Kidney capillary endothelial cell (primary cell): ENCODE measurements at places on chromosomes 4 and X.

DNA sequence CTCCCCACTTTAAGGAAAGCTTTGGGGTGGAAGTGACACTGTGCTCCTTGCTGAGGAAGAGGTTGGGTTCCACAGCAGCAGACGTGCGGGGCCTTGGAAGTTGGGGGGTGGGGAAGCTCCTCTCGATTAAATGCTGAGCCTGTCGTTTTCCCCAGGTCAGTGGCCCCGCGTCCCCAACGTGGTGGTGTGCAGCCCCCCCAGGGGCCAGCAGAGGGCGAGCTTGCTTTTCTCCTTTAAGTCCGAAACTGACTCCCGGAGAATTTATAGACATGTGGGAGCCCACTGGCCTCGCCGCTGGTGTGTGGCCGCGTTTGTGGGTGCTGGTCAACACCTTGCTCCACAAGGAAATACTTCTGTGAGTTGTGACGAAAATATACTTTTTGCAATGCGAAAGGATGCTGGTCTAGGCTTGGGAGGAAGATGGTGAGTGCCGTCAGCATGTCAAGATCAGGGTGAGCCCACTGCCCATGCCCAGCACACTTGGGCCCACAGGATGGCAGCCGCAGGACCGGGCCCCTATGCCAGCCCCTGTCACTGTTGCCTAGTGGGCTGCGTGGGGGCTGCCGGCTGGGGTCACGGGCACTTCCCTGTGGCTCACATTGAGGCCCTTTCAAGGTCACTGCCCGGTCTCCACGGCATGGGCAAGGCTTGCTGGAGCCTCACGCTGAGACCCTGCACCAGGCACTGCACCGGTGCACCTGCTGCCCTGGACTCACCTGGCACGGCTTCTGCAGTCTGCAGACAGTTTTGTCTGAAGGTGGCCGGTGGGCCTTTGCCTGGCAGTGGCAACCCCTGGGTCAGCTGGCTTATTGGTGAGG is 9.4 kb downstream of the UVSSA start:
- peak; percentile 58 for DNase-seq

GRCh38 chr4:106266201-106266600 is 49.8 kb downstream of the TBCK start:
- peak; percentile 64 for DNase-seq

DNA sequence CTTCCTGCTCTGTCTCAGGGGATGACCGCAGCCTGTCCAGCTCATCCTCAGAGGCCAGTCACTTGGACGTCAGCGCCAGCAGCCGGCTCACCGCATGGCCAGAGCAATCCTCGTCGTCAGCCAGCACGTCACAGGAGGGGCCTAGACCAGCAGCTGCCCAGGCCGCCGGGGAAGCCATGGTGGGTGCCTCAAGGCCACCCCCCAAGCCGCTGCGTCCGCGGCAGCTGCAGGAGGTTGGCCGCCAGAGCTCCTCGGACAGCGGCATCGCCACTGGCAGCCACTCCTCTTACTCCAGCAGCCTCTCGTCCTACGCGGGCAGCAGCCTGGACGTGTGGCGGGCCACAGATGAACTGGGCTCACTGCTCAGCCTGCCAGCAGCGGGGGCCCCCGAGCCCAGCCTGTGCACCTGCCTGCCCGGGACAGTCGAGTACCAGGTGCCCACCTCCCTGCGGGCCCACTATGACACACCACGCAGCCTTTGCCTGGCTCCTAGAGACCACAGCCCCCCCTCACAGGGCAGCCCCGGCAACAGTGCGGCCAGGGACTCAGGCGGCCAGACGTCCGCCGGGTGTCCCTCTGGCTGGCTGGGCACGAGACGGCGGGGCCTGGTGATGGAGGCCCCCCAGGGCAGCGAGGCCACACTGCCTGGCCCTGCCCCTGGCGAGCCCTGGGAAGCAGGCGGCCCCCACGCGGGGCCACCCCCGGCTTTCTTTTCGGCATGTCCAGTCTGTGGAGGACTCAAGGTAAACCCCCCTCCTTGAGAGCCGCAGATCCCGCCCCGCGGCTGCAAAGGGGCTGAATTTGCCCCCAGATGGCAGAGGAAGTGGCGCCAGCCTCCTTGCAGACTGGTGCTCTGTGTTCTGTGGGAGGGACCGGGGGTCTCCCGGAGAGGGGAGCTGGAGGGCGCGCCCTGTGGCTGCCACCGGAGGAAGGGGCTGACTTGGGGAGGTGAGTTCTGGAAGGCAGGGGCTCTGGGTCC is 29.9 kb downstream of the DOK7 start:
- DNase-seq: no peak

GRCh38 chr4:121168446-121169281 is 4.5 kb upstream of the TNIP3 start:
- no peak for DNase-seq

DNA sequence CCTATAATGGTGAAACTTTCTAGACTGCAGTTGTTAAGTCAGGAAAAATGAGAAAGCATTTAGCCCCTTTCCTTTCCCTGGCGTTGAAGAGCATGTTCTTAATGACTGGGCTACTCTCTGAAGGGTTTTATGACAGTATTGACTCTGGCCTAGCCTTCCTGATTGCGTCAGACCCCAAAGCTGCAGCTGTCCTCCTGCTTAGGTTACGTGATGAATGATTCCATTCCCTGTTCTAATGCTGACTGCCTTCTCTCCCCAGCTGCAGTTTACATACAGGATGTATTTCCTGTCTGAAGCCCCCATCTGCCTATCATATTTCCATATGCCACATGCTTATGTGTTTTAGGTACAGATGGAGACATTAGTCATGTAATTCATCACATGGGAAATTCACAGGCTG is 105.8 kb upstream of the EGFL6 start:
- DNase-seq: peak; percentile 74

DNA sequence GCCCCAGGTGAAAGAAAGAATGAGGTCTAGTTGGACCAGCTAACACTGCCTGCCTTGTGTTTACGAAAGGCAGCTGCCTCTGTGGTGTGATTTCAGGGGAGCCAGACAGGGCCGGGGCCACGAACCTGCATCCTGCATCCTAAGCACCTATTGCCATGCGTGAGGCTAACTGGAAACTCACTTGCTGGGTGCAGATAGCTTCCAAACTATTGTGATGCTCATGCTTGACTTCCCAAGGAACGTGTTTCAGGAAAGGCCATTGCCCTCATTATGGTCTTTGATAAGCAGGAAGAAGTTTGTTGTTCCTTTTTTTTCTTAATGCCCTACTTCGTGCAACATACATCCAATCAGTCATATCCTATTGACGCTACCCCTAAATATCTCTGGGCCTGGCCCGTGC is 2.3 kb upstream of the IRF2 start:
- DNase-seq: no peak

DNA sequence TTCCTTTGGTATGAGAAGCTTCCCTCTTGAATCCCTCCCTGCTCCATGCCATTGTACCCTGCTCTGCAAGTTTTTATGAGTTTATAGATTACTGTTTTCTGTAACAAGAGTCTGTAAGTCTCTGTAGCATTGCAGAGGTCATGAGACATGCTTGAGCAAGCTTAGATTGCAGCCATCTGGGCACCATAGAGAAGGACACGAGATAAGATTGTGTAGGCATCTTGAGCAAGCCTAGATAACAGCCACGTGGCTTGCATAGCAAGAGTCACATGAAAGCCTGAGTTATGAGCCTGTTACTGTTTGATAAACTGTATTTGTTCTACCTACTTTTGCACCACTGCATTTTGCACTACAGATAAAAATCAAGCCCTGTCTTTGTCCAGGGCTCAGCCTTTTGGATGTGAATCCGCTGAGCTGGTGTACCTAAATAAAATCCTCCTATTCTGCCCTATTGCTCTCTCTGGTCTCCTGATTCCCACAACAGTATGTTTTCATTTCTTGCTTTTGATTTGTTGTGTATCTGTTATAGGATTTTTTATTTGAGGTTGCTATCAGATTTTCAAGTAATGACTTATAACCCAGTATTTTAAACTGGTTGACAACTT is 127.4 kb upstream of the ANKRD50 start:
- DNase-seq: no peak

- peak; percentile 55 for DNase-seq
These were observed 242.1 kb downstream of the ADAMTS3 start for GRCh38 chr4:72326692-72327632.

- no peak for DNase-seq
These were observed 185.8 kb downstream of the APBB2 start for GRCh38 chr4:41028392-41029076.

DNA sequence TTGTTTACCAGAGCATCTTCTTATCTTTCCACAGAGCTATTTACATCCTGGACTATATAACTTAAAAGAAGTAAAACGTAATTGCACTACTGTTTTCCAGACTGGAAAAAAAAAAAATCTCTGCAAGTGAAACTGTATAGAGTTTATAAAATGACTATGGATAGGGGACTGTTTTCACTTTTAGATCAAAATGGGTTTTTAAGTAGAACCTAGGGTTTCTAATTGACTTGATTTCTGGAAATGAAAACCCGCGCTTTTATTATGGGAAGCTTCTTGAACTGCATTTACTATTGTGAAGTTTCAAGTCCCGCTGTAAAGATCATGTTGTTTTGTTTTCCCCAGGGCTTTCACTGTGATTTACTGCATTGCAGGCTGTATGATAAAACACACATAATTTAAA is 162.7 kb downstream of the STIM2 start:
- DNase-seq: no peak

GRCh38 chrX:109660435-109661143 is 35.6 kb upstream of the KCNE5 start:
- no peak for DNase-seq

DNA sequence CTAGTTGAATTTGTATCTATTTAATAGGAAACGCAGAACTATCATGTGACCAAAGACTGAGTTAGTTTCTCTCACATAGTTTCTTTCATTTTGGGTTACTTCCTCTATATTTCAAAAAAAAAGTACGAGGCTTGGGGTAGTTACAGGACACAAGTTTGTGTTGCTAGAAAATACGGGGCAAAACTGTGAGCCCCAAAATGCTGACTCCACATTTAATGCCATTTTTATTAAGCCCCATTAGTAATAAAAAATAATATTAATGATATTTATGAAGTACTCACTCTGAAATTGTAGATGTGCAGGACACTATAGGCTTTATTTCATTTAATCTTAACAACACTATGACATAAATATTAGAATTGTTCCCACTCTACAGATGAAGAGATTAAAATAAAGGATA is 268.6 kb downstream of the DTHD1 start:
- no peak for DNase-seq

DNA sequence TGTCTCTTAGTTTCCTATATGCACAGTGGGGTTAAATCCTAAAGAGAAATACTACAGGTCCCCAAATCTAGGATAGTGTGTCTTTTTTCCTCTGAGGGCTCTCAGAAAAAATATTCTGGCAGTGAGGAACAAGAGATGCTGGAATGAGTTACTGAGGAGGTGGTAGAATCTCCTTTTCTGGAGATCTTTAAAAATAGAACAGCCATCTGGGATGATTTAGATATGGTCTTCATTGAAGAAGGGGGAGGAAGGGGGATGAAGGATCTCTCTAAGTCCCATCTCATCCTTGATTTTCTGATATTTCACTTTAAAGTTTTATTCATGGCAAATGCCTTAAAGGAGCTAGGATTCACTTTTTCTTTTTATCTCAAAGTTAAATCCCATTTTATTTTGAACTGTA is 235.0 kb downstream of the MAML3 start:
- no peak for DNase-seq

GRCh38 chrX:23383411-23383810 is 48.8 kb downstream of the PTCHD1 start:
- DNase-seq: peak; percentile 8

- DNase-seq: peak; percentile 20
These were observed 146.9 kb upstream of the FGF13 start for GRCh38 chrX:138858438-138858837.

- DNase-seq: peak; percentile 90
These were observed 342.7 kb upstream of the PABPC4L start for GRCh38 chr4:134544303-134544770.

DNA sequence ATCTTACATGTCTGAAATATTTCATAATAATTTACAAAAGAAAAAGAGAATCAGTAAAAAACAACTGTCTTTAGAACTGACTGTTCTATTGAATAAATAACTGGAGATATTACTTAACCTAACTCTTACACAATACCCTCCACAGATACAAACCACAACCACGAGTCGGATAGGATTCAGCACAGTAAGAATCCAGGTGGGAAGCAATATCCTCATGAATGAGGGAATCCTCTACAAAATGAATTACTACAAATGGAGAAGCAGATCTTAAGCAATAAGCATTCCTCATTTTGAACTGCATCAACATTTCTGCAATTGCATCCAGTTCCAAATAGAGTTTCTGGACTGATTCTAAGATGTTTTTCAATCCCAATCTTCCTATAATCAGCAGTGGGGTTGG is 227.1 kb downstream of the SH2D1A start:
- no peak for DNase-seq

- DNase-seq: no peak
These were observed 57.5 kb downstream of the HADH start for GRCh38 chr4:108047199-108047598.

DNA sequence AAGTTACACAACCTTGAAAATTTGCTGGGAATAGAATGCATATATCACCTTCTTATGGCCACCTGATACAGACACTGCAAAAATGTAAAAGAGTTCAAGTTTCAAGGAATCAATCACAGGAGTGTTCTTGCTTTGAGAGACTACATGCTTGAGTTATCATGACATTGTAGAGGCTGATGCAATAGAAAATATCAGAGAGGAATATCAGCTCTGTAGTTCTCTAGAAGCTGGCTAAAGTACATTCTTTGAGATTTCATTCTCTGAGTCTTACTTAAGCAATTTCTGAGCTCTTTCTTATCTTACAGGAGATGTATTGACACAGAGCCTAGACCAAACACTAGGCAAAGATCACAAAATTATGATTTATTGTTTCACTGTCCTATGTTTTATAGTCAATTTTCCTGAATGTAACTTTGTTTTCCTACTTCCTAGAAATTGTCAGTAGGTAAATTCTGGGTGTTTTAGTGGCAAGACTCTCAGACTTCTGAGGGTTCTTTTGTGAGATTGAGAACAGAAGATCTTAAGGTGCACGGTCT is 152.1 kb upstream of the HPGD start:
- no peak for DNase-seq

- no peak for DNase-seq
These were observed 223.6 kb downstream of the RBMX2 start for GRCh38 chrX:130625386-130625785.

DNA sequence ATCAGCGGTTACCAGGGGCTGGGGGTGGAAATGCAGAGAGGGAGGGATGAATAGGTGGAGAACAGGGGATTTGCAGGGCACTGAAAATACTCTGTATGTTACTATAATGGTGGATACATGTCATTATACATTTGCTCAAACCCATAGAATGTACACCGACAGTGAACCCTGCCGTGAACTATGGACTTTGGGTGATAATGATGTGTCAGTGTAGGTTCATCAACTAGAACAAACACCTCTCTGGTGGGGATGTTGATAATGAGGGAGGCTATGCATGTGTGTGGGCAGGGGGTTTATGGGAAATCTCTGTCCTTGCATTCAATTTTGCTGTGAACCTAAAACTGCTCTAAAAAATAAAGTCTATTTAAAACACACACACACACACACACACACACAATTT is 11.5 kb downstream of the HPSE start:
- no peak for DNase-seq

DNA sequence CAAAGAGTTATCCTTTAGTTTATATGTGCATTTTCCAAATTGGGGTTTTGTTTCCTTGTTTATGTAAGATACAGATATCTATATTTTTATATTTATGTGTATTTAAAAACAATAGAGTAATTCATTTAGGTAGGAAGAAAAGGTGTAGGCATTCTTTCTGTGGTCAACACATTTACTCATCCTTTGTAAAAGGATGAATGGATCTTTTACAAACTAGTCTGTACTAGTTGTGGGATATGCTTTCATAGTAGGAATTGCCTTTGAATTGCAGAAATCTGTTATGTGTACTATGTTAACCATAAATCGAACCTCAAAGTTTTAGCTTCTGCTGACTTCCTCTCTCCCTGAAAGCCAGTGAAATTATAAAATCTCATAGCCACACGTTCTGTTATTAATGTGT is 128.5 kb downstream of the REPS2 start:
- no peak for DNase-seq
